ENCODE measurements at places on chromosomes 3 and 15. TPM values are rescaled to one million over a fixed set of nuclear protein-coding genes. Genes with fewer than 3 reads are reported as not detected.

TJP1 gene
- 101 TPM for total RNA-seq

KCNAB1 gene
- total RNA-seq: 33.1 TPM

FETUB gene
- 0.90 TPM for total RNA-seq

- DNase-seq: no peak
Observed at GRCh38 chr15:33865416-33865815, 102.9 kb upstream of the CHRM5 start.

- DNase-seq: no peak
Observed at GRCh38 chr3:149660462-149660861, 2.6 kb upstream of the WWTR1 start.

- DNase-seq: no peak
Observed at GRCh38 chr3:47961815-47962606, 54.2 kb downstream of the MAP4 start.

DNA sequence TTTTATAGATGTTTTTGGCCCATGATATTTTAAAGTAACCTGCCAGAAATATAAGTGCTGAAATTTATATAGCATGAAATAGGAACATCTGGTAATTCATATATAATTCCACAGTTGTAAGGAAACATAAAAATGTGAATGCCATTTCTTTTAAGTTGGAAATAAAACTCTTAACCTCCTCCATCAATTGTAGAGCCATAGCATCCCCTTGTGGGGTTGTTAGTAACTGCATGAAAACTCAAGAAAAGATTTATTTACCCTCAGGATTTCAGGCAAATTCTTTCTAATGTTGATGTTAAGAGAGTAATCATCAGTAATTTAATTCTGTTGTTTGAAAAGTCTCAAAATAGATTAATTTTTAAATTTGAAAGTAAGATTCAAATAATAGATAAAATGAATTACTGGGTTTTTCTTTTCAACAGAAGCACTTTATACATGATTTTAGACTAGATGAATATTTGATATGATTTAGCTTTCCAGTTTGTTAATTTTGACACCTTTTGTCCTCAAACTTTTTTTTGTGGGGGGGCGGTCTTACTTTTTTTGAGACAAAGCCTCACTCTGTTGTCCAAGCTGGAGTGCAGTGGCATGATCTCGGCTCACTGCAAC is 74.7 kb downstream of the RASA2 start:
- DNase-seq: no peak

GRCh38 chr3:55489798-55490132 is 2.7 kb upstream of the WNT5A start:
- DNase-seq: no peak

- DNase-seq: no peak
Observed at GRCh38 chr3:39286771-39287170, 6.9 kb upstream of the CX3CR1 start.

- DNase-seq: no peak
Observed at GRCh38 chr3:162370141-162370540, 873.5 kb downstream of the OTOL1 start.

DNA sequence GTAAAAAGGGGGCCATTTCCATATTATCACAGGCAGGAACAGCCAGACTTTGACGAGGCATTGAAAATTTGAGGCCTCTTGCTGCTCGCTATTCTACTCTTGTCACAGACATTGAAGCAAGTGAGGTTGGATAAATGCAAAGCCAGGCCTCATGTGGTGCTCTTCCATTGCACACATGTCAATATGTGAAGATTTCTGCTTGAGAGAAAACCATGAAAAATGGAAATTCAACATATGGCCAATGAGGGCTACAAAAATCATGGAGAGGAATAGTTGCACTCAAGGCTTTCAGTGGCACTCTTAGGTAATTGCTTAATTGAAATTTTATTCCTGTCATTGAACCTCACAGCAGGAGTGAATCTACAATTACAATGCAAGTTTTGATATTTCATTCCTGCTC is 185.6 kb upstream of the MBNL1 start:
- no peak for DNase-seq

GRCh38 chr15:67062369-67062985 is 2.9 kb upstream of the SMAD3 start:
- no peak for DNase-seq

GRCh38 chr3:127747751-127748521 is 74.4 kb downstream of the MGLL start:
- DNase-seq: peak; percentile 93

GRCh38 chr3:171347301-171348039 is 112.7 kb downstream of the TNIK start:
- no peak for DNase-seq

- no peak for DNase-seq
Observed at GRCh38 chr3:135458541-135459322, 506.8 kb upstream of the PPP2R3A start.

- DNase-seq: no peak
Observed at GRCh38 chr3:194619741-194620140, 13.5 kb downstream of the TMEM44 start.

- no peak for DNase-seq
Observed at GRCh38 chr3:109640146-109640652, 302.9 kb upstream of the DPPA4 start.

GRCh38 chr15:43102187-43102586 is 3.7 kb downstream of the UBR1 start:
- no peak for DNase-seq

DNA sequence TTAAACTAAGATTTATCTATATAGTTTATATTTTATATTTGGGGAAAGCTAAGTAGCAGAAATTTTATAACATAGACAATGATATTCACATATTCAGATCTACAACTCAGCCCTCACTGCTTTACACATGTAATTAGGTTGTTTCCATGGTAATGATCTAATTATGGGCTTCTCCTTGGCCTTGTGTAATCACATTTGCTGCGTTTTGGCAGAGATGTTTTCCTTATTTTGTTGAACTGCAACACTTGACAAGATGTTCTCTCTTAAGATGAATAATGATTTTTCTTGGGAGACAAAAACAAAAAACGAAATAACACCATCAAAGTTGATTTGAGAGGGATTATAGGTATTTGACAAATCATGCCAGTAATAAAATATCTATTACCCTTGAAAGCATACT is 635.6 kb upstream of the TBL1XR1 start:
- DNase-seq: no peak

- DNase-seq: no peak
Observed at GRCh38 chr3:72395776-72396311, 452.4 kb downstream of the SHQ1 start.

DNA sequence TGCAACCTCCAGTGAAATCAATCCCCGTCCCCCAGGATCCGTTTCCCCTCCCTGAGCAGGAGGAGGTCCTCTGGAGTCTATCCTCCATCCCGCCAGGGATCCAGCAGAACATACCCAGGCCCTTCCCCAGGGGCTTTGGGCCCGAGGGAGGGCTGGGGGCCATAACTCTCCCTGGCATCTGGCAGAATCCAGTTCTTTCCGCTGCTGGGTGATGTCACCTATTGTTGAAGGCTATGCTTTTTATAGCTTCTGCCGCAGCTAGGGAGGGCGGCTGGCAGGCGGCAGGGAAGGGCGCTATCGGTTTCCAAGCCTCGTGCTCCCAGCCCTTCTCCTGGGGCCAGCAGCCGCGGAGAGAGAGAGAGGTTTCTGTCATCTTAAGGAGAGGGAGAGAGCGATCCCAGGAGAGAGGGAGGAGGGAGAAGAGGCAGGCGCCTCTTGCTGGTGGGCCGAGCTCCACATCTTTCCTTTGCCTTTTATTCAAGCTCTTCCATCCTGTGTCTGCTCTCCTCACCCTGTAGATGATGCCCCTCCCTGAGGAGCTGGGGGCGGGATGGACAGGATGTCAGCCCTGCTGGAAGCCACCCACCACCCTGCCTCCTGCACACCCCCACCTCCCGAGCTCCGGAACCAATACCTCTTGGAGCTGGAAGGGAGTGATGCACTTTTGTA is 120.1 kb downstream of the ANP32A start:
- DNase-seq: peak; percentile 92

DNA sequence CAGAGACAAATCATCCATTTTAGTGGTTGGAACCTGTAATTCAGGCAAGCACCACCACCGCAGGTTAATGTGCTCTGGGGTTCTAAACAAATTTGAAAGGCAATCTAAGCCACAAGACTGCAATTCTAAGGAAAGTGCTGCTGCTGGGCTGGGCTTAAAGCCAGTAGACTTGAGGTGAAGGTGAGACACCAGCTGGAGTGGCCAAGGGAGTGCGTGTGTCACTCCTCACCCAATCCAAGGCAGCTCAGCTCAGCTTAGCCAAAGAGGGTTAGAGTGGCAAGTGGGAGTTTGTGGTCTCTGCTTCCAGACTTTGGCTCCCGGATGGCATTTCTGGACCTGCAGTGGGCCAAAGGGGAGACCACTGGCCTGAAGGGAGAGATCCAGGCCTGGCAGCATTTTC is 1655.6 kb downstream of the SI start:
- DNase-seq: no peak

- no peak for DNase-seq
Observed at GRCh38 chr15:61753018-61753710, 307.1 kb downstream of the VPS13C start.

DNA sequence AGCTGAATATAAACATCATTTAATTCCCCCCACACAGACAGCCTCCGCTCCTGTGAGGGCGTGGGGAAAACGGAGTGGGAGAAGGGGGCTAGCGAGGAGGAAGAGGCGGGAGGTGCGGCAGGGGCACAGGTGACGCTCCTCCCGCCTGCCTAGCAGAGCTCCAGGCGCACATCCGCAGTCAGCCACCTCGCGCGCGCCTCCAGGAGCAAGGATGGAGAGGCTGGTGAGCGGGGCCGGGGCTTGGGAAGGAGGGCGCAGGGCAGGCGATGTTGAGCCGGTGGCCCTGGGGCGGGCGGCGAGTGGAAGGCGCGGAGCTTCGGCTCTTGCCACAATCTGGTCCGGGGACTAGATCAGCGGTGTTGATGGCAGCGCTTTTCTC is at the start of gene CD200:
Gene CD200 (plus strand): TSS at position 155 of the 379 bp plus-strand sequence. CDS start 57 bp downstream, at position 212.
- DNase-seq: peak; percentile 88

GRCh38 chr3:901953-902778 is 190.7 kb upstream of the CNTN6 start:
- no peak for DNase-seq

DNA sequence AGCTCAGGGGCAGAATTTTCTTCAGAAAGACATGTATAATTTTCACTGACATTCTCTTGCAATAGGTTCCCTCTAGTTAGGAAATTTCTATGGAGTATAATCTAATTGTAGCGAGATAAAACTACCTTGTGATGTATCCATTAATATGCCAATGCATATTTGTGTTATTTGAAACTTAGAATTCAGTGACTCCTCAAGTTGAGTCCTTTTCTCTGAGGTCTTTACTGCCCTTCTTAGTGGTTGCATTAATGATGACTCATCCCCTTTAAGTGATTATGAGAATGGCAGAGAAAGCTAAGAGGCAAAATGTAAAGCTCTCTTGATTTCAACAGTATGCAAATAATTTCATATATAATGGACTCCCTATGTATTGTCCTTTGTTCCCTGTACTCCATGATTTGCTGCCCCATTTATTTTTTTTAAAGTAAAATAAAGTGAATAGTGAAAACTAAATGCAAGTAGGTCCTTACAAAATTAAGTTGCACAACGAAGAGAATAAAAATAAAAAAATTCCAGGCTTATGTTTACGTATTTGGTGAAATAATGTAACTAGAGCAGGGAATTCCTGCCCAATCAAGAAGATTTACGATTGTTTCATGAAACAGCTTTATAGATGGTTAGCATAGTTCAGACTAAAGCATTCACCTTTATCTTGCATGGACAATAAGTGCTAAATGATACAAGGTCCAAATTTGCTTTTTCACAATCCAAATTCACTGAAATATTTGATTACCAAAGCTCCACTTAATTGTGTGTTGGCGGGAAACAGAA is 78.1 kb downstream of the ZPLD1 start:
- DNase-seq: no peak

DNA sequence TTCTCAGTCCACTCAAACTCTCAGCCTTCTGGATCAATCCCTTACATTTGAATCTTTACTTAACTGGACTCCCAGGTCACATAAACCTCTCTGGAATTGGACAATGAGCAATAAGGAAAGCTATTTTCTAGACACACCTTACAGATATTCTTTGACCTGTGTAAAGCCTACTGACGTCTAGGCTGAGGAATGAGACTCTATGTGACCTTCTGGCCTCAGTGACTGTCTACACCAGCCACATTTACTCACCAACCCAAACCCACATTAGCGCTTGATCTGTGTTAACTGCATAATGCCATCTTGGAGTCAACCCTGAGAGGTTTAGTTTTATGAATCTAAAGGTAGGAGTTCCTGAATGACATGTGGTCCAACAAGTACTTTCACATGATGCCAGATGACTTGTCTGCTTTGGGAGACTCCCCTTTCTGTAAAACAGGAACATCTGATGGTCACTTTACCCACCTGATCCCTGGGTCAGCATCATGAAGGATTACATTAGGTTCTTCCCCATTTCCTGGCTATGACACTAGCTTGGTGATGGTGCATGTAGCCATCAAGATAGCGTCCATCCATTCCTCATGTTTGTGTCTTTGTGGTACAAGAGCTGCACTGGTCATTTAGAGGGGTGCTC is 11.4 kb upstream of the COMMD2 start:
- DNase-seq: no peak

DNA sequence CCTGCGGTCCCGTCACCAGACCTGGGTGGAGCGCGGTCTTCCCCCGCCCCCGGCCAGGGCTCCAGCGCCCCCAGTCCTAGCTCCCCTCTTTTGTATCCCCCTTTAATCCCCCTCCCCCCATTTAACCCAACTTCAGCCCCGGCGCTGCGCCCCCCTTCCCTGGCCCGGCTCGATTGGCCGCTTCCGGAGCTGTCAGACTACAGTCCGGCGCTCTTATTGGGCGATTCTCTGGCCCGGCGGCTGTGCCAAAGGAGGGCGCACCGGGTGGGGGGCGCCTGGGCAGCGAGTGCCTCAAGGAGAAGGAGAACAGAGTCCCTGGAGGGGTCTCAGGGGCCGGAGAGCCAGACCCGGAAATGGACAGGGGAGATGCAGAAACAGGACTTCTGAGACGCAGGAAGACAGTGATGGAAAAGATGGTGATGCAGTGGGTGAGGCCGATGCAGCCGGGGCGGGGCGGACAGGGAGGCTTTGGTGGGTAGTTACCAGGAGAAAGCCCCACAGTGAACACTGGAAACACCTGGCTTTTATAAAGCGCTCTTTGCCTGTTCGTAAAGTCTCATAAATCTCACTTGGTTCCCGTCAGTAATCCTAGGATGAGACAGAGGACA is 1.2 kb upstream of the ADCY5 start:
- DNase-seq: no peak

DNA sequence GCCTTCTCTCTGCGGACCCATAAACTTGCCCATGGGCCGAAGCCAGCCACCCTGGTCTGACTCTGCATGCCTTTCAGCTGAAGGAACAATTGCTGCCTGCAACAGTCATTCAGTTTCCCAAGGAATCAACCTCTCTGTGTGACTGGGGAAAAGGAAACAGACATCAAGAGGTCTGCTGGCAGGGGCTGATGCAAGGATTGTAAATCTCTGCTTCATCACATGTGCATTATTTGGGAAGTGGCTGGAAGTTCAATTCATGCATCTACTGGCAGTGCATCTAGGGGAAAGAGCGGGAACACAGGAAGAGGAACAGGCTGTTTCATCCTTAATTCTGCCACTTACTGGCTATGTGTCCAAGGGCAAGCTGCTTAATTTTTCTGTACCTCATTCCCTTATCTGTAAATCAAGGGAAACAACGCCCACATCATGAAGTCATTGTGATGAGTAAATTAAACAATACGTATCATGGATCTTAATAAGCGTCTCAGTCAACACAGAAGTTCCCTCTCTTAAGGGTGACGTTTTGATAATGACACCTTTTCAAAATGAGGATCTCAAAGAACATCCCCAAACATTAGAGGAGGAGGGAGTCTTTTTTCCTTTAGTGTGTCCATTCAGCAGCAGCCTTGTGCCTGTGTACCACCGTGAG is 17.4 kb upstream of the ADPGK start:
- no peak for DNase-seq

Measured in posterior vena cava (tissue), 2 donors.